ENCODE measurements at places on chromosomes 7 and 10.

- DNase-seq, result peak; percentile 15
Observed at GRCh38 chr7:45026984-45027773, 27.2 kb downstream of the CCM2 start.

GRCh38 chr10:3758491-3758970 is 26.5 kb downstream of the KLF6 start:
- DNase-seq, result no peak

DNA sequence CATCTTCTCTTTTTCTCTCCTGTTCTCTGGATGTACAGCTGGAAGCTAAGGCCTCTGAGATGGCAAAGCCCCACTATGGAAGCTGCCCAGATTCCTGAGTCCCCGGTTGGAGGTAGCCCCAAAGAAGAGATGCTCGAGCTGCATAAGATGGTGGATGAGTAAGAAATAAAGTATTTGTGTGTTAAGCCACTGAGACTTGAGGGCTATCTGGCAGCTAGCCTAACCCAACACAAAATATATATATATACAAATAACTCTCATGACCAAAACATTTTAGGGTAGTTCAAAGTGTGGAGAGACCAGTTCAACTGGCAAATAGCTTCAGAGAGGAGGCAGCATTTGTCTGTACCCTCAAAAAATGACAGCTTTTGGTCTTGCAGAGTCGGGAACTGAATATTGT is 72.4 kb upstream of the PDE1C start:
- no peak for DNase-seq

DNA sequence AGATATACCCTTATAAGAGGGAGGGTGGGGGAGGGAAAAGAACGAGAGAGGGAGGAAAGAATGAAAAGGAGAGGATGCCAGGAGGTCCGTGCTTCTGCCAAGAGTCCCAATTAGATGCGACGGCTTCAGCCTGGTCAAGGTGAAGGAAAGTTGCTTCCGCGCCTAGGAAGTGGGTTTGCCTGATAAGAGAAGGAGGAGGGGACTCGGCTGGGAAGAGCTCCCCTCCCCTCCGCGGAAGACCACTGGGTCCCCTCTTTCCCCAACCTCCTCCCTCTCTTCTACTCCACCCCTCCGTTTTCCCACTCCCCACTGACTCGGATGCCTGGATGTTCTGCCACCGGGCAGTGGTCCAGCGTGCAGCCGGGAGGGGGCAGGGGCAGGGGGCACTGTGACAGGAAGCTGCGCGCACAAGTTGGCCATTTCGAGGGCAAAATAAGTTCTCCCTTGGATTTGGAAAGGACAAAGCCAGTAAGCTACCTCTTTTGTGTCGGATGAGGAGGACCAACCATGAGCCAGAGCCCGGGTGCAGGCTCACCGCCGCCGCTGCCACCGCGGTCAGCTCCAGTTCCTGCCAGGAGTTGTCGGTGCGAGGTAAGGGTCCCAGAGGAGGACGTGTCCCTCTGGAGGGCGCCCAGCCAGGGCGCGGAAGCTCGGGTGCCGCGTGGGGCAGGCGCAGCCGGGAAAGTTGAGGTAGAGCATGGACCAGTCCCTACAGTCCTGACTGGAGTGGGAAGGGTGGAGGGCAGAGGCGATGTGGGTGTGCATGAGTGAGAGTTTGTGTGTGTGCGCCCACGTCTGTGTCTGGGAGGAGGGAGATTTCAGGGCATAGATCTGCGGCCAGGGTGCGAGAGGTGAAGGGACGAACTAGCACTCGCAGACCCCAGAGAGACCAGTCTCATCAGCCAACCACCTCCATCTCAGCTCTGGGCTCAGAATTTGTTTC is 844 bp downstream of the GRM3 start:
- DNase-seq, result no peak

DNA sequence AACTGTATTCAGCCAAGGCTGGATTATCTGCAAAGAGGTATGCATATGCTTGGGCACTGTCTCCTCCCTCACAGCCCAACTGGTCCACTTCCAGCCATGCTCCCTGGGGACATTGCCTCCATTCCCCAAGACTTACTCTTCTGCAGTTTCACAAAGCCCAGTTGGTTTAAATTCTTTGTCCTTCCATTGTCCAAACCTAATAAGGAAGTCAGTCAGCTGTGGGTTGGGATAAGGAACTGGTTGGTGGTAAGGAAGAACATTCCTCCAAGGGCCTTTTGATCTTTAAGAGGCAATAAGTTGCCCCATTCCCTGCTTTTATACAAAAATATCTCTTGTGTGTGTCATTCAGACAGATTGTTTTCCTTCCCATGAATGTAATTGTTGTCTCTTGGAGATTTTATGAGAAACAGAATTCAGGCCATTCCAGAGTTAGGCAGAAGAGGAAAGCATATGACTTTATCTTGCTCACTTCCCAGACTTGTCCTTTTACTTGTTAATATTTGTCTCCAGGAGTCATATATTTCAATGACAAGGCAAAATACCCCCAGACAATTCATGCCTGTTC is 673.7 kb downstream of the SUGCT start:
- peak; percentile 96 for DNase-seq

GRCh38 chr7:22387583-22387982 is 30.6 kb upstream of the RAPGEF5 start:
- DNase-seq, result no peak

DNA sequence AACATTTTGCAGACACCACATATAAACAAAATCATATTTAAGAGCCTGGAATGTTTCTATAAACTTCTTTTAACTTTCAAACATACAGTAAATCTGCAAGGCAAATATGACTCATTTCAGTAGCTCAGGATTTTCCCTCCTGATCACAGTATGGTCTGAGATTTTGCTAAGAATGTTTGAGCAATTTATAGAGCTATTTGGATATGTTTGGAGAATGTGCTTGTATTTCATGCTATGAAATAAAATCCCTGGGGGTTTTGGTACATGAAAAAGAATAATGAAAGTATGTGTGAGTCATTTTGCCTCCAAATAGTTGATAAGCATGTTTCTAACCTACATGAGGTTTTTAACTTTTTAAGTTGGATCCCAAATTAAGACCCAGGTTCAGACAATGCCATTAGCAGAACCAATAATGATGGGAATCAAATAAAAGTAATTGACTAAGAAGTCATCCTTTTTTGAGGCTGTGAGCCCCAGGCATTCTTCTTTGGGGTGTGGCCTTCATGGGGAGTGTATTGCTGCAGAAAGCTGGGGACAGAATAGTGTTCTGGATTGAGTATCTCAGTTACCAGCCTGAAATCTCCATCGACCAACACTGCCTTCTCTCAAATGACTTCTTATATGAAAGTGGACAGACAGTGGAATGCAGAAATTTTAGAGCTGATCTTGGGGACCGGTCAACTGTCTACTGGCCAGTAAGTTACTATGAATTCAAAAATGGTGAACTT is 66.1 kb upstream of the AGBL3 start:
- peak; percentile 85 for DNase-seq

- no peak for DNase-seq
Observed at GRCh38 chr7:33806298-33807154, 98.8 kb upstream of the BMPER start.

GRCh38 chr10:13555884-13556510 is 27.2 kb upstream of the BEND7 start:
- no peak for DNase-seq

- DNase-seq, result no peak
Observed at GRCh38 chr7:73967832-73968290, 60.1 kb upstream of the ELN start.

GRCh38 chr7:142174441-142174840 is 62.9 kb downstream of the MGAM2 start:
- DNase-seq, result no peak

GRCh38 chr10:11931038-11931437 is 107.9 kb downstream of the PROSER2 start:
- DNase-seq, result no peak

DNA sequence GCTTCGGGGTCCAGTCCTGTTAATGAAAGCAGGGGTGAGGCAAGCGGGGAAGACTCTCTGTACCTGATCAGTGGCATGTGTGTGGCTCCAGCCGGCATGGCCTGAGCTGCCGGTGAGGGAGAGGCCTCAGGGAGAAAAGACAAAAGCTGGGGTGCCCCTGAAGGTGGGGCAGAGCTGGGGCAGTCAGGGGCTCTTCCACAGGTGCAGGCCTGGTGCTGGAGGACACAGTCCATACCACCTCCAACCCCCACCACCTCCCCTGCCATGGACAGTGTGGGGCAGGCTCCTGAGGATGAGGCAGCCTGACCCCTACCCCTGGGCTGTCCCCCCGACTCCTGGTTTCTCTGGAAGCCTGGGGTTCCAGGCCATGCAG is 129.5 kb downstream of the LHPP start:
- no peak for DNase-seq

DNA sequence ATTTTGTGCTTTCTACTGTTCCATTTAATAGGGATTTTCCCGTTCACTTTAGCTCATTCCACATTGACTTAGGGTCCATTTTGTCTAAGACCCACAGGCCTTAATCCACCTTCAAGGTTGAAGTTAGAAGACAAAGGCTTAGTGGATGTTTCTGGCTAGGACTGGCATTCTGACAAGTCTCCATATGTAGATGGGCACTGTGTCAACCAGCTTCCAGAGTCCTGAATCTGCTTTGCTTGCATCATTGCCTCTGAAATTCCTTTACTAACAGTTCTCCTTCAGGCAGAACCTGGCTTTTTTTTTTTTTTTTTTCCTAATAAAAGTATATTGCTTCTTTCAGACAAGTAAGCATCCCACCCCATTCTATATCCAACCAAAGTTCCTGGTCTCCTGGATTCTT is 69.6 kb upstream of the PDCD4 start:
- peak; percentile 38 for DNase-seq

DNA sequence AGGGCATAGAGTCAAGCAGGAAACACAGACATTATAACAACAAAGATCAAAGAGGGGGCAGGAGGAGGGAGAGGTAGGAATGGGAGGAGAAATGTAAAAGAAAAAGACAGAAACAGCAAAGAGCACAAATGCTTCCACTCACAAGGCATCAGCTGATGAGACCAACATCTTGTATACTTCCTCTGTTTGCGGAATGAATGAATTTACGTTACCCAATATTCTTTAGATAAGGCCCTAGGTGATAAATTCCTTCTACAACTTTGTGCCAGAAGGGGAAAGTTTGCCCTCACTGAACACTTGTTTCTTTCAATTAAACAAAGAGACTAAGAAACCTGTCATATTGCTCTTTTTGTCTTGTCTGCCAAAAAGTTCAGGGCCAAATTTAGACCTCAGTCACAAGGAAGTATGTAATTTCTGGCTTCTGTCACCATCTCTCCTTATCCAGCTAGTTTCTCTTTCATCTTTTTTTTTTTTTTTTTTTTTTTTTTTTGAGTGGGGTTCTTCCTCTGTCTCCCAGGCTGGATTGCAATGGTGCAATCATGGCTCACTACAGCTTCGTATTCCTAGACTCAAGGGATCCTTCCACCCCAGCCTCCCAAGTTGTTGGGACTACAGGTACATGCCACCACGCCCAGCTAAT is 116.4 kb upstream of the NANOS1 start:
- no peak for DNase-seq

DNA sequence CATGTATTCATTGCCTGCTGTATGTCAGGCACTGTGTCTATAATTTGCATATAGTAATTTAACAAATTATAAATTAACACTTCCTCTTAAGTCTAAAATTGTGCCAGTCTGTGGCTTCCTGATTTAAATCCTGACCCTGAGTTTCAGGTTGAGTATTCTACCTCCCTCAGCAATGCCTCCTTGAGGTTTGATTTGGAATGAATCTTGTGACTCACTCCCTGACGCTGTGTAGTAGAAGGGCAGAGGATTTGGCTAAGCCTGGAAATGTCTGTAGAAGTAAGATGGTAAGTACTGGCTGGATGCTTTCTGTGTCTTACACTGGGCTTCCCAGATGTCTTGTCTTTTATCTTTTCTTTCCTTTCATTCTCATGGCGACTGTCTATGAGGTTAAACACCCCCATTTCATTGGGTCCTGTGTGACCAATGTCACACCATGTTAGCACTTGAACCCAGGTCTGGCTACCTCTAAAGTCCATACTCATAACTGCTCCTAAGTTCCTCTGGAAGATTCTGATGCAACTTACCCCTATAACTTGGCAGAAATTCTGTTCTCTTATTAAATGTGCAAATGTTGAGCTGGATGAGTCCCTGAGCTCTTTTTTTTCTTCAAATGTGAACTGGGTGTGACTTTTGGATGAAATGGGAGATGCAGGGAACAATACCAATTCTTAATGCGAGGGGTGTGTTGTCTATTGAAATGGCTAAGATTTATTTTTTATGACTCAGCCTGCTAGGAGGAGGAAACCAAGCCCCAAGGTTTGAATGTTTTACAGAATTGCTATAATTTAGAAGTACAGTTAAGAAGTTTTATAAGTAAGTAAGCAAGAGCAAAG is 48.5 kb downstream of the PLCE1 start:
- peak; percentile 66 for DNase-seq

DNA sequence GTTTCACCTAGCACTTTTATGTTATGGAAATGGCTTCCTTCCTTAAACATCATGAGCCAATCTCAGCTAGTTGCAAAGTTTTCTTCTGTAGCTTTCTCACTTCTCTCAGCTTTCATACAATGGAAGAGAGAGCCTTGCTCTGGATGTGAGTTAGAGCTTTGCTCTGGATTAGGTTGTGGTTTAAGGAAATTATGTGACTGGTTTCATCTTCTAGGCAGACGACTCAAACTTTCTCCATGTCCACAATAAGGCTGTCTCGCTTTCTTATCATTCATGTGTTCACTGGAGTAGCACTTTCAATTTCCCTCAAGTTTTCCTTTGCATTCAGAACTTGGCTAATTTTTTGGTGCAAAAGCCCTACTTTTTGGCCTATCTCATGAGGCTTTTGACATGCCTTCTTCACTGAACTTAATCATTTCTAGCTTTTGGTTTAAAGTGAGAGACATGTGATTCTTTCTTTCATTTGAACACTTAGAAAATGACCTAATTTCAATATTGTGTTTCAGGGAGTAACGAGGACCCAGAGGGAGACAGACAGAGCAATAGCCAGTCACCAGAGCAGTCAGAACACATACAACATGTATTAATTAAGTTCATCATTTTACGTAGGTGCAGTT is 49.8 kb downstream of the CNOT4 start:
- DNase-seq, result no peak

DNA sequence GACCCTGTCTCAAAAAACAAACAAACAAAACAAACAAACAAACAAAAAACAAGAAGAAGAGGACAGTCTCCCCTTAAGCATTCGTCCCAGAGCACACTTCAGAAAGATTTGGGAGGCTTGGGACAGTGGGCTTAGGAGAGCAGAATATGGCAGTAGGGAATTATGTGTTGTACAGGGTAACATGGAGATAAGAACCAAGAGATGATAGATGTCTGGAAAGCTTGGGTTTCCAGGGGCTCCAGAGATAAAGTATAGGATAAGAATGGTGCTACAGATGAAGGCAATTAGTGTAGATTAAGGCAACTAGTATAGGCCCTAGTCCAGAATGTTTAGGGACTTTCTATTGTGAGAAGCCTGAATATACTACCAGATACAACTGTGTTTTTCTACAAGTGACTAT is 934.9 kb upstream of the AUTS2 start:
- no peak for DNase-seq

Data from AG09319 (cell line).